ENCODE measurements at places on chromosomes 4 and X. TPM values are rescaled to one million over a fixed set of nuclear protein-coding genes. Genes with fewer than 3 reads are reported as not detected.
A peak's percentile ranks its signal among the peaks of the same experiment; 100 is the strongest.

- no peak for DNase-seq
Measured at GRCh38 chr4:182805321-182805720, 111.9 kb downstream of the DCTD start.

DNA sequence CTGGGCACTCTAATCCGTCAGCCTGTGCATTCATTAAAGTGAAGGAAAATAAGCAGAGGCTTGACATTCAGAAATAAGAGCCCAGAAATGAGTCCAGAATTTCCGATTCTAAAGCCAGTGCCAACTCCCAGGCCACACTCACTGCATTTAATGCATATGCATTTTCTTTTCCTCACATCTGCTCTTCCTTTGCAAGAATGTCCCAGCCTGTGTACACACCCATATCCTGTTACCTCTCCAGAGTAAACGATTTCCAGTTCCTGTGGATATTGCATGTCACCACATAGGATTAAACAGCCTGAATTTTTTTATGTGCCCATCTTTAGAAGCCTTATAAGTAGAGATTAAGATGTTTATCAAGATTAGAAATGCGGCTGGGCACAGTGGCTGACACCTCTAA, 27.5 kb downstream of the ARX start:
- no peak for DNase-seq

- DNase-seq = no peak
Measured at GRCh38 chr4:146640021-146640464, 1.4 kb downstream of the POU4F2 start.

GCNA gene
- not detected for total RNA-seq

RNF175 gene
- not detected for total RNA-seq

CLNK gene
- total RNA-seq = not detected

GRCh38 chr4:15832523-15833451, 54.7 kb downstream of the CD38 start:
- no peak for DNase-seq

DNA sequence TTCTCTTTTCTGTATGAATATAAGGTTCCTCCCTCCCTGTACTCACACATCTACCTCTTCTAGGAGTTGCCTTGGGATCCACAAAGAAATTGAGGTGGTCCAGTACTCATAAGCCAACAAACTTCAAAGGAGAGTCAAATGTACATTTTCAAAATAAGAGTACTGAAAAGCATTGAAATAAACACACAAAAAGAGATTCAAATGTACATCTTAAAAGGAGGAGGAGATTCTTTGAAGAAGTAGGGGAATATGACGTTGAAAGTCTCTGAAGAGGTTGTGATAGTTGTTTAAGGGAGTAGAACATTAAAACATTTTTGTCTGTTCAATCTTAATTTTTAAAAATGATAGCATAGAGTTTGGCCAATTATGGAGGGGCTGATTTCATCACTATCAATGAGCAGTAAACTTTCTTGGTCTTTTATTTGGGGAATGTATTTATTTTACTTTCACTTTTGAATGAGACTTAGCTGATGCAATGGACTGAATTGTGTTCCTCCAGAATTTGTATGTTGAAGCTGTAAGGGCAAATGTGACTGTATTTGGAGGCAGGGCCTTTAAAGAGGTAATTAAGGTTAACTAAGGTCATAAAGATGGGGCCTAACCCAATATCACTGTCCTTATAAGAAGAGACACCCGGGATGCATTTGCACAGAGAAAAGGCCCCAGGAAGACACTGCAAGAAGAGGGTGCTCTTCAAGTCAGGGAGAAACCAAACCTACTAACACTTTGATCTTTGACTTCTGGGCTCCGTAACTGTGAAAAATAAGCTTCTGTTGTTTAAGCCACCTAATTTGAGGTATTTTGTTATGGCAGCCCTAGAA, 226.3 kb upstream of the PGRMC2 start:
- no peak for DNase-seq

PF4V1 gene
- not detected for total RNA-seq

ADGRL3 gene
- not detected for total RNA-seq

- no peak for DNase-seq
Measured at GRCh38 chr4:119865389-119865788, 201.3 kb downstream of the MAD2L1 start.

GRCh38 chr4:72895408-72895807, 174.1 kb downstream of the COX18 start:
- no peak for DNase-seq

GRCh38 chrX:13077168-13077567, 32.7 kb upstream of the FAM9C start:
- DNase-seq = no peak

DNA sequence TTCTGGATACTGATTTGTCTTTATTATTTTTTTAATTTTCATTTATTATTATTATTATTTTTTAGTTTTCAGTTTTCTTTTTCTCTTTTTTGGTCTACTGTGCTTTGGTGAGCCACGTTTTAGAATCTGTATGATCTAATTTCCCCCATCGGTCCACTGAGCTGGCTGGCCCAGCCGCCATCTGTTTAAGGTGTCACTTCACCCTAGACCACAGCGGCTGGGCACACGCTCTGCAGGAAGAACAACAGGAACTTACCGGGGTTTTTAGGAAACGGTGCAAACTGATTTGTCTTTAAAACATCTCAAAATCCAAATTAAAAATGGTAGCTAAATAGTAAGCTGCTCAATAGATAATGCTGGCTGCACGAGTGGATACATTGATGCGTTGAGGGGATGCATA, 48.8 kb upstream of the AMOT start:
- DNase-seq = no peak

DNA sequence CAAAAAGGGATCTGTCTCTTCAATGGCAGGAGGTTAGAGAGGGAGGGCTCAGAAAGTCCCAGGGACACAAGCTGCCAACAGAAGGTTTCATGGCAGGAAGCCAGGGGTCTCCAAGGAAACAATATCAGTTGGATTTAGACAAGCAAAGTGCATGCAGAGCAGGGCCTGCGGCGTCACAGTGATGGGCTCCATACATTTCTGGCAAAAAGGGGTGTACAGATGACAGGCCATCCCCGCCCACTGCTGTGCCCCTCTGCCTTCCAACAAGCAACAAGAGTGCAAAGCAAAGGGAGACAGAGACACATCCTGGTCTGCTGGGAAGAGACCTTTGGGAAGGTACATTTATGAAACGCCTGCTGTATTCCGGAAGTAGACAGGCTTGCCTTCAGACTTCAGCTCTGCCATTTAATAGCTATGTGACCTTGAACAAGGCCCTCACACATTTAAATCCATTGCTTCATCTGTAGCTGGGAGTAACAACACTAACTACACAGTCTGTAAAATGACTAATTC, 121.2 kb downstream of the AFAP1 start:
- no peak for DNase-seq

GRCh38 chr4:140702096-140702757, 54.0 kb downstream of the TBC1D9 start:
- DNase-seq = no peak

DMP1 gene
- total RNA-seq = not detected

BRS3 gene
- not detected for total RNA-seq

SH3BGRL gene
- total RNA-seq = 42.4 TPM

DNA sequence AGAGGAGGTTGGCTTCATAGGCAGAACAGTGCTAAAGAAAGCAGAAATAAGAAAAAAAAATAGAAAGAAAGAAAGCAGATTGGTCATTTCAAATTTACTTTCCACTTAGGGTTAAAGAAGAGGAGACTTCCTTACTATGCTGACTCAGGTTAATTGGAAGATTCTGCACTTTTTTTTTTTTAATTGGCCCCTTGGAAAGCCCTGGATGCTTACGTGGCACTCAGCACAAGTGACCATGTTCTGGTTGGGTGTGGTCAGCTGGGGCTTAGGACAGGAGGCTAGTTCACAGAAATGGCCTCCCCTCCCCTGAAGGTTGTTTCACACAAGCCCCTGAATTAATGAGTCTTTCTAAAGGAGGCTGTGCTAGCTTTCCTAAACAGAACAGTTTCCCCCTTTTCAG, 14.5 kb downstream of the MAGEA9B start:
- no peak for DNase-seq

- DNase-seq = peak; percentile 31
Measured at GRCh38 chr4:30754021-30754420, 33.9 kb downstream of the PCDH7 start.

FRAS1 gene
- total RNA-seq = 4.0 TPM

RHOXF1 gene
- not detected for total RNA-seq

OTUD5 gene
- total RNA-seq = 46.2 TPM

DNA sequence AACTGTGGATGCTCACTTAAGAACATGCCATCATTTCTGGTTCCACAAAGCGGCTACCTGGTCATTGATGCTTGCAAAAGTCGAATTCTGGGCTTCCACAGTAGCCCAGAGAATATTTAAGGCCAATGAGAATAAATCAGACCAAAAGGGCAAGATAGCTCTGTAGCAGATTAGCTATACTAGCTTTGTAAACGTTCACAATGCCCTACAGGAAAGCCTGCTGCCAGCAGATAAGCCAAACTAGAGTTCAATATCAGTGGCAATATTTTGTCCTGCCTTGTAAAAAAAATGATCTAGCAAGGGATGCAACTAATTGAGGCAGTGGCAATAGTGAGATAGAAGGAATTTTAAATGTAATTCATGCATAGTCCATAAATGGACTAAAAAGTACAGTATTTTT, 387.7 kb upstream of the TEX13C start:
- no peak for DNase-seq

CLDN22 gene
- not detected for total RNA-seq

ABCB7 gene
- total RNA-seq = 6.8 TPM

DNA sequence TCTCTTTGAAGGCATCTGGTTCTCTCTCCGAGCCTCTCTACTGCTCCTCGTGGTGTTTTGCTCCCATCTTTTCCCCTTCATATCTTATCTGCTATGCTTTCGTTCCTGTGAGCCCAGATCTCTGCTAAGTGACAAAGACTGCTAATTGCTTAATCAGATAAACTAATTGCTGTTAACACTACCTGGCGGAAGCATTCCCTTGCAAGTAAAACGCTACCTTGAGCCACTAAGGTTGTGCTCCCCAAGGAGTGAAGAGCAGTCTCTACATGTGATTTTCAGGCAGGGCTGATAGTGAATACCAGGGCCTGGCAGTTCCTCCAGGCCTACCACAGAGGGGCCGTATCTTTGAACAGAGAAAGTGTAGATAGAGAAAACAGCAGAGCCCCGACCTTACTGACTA, 244.0 kb upstream of the GATB start:
- no peak for DNase-seq

DNA sequence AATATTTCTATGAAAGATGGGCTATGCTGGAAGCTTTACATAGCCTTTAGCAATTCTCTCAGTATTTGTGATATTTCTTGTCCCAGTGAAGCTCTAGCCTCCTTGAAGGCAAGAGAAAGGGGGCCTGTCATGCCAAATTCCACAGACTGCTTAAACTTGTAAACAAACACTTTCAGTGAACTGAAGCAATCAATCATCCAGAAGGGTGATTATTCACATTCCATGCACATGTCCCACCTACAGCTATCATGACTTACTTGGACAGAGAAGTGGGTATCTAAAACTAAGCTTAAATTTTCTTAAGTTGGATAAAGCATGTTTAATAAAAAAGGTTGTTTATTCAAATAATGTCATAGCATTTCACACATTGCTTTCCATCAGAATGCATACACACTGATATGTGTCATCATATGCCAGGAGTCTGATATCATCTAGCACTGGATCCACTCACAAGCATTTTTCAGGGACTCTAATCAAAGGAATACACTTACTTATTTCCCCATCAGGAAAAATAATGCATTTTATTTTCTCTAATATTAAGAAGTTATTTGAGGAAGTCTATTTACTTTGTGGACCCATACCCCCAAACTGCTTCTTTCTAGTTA, 1.2 kb upstream of the FSTL5 start:
- peak; percentile 5 for DNase-seq

DNA sequence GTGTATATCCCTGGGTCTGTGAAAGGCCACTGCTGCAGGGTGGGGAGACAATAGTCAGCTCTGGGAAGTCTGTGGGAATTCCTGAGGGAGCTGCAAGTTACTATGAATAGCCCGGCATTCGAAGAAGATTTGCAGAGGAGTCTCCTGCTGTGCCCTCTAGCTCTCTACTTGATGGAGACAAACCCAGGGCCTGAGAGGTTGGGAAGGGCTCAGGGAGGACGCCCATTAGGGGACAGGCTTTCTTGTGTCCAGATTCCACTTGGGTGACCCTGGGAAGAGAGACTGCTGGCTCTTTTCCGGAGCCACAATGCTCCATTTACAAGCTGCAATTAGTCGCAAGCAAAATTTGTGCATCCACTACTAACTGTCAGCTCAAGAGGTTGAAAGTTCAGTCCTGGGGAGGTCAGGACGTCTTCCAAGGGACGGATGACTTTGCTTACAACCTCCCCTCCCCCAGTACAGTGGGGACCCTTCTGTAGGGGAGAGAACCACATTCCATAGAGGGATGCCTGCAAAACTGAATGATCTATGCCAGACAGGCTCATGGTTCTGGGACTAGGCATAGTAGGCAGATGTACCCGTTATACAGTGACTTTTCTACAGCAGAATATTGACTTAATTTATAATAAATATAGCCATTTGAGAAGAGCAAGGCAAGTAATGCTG, 48.2 kb upstream of the PHOX2B start:
- no peak for DNase-seq

DNA sequence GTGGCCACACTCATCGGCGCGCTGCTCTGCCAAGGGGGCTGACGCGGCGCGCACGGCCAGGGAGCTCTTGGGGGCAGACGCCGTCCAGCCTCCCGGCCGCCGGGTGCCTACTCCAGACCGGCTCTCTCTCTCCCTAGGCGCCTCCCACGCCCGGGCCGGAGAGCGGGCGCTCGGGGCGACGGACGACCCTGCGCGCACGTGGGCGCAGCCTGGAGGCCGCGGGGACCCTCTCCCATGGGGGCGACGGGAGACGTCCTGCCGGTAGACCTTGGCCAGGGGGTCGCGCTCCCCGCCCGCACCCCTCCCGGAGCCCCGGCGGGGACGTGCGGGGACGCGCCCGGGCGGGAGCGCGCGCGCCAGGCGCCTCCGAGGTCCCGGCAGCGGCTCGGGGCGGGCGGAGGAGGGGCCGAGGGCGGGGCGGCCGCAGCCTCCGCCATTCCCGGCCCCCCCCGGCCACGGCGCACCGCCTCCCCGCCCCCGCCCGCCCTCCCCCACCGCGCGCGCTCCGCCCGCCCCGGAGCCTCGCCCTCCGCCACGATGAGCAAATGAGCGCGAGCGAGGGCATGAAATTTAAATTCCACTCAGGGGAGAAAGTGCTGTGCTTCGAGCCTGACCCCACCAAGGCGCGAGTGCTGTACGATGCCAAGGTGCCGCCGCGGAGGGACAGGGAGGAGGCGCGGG, at the start of gene MSL3:
TSS of gene MSL3 (plus strand) at position 519 of the 681 bp plus-strand sequence. CDS start at position 546, 27 bp downstream.
- DNase-seq = peak; percentile 73

CORIN gene
- not detected for total RNA-seq

GRCh38 chr4:36704289-36704688, 422.9 kb downstream of the DTHD1 start:
- DNase-seq = no peak

GRCh38 chr4:158810487-158811215, 41.8 kb downstream of the FNIP2 start:
- DNase-seq = peak; percentile 95

CENPU gene
- 71.5 TPM for total RNA-seq

- DNase-seq = no peak
Measured at GRCh38 chr4:15515106-15515505, 45.4 kb downstream of the CC2D2A start.

GRCh38 chr4:112448306-112449132, 67.5 kb downstream of the NEUROG2 start:
- no peak for DNase-seq

GRCh38 chrX:139202742-139203420, 327.7 kb upstream of the F9 start:
- no peak for DNase-seq

FREM3 gene
- total RNA-seq = not detected

SYN1 gene
- total RNA-seq = not detected

CT45A3 gene
- total RNA-seq = not detected

CT83 gene
- total RNA-seq = not detected

All from Caki2 (cell line).